ENCODE measurements at places on chromosomes 3 and 15. TPM values are rescaled to one million over a fixed set of nuclear protein-coding genes. Genes with fewer than 3 reads are reported as not detected.

DNA sequence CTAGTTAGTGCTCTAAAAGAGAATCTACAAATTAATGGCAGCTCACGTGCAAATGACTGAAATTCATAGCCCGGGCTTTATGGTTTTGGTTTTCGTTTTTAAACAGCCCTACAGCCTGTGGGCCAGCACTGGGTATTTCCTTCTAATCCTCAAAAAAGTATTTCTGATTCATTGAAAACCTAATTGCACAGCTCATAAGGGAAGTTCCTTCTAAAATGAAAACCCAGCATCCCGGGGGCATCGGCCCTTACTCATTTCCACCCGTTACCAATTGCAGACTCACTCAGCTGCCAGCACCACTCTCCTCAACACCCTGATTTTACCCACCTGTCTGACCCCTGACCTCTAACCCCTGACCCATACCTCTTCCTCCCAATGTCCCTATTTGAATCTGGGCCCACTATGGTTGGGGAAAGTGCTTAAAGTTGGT lies 59.5 kb upstream of the ZNF148 start:
- no peak for DNase-seq

IL17RE gene
- 2.0 TPM for total RNA-seq

DNA sequence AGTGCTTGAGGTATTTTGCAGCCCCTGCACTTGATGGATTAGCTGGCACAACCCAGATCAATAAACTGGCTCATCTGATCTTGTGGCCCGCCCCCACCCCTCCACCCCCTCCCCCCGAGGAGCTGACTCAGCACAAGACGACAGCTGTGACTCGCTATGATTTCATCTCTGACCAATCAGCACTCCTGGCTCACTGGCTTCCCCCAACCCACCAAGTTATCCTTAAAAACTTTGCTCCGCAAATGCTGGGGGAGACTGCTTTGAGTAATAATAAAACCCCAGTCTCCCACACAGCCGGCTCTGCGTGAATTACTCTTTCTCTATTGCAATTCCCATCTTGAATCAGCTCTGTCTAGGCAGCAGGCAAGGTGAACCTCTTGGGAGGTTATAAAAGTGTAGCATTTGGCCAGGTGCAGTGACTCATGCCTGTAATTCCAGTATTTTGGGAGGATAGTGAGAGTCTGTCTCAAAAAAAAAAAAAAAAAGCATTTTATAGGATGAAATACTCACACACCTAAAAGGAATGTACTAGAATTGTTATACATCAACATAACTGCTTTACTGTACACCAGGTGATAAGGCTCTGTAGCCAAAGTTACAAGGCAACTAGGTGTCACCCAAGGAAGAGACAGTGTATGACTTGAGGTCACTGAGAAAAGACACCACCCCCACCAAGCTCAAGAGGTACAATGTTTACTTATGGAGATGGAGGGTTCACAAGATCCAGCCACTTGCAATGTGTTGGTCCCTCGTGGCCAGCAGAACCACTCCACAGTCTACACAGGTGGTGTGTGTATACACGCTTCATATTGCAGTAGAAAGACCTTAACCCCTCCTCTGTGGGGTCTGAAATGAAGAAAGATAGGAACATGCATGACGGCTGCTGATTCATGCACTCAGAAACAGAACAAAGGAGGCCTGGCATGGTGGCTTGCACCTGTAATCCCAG lies 8.6 kb downstream of the ZNF445 start:
- DNase-seq = no peak

SLC12A1 gene
- total RNA-seq = 4.1 TPM

CHDH gene
- total RNA-seq = 10.2 TPM

Measured in dorsolateral prefrontal cortex (tissue), 122 donors.